ENCODE measurements at places on chromosomes 1 and 21.

DNA sequence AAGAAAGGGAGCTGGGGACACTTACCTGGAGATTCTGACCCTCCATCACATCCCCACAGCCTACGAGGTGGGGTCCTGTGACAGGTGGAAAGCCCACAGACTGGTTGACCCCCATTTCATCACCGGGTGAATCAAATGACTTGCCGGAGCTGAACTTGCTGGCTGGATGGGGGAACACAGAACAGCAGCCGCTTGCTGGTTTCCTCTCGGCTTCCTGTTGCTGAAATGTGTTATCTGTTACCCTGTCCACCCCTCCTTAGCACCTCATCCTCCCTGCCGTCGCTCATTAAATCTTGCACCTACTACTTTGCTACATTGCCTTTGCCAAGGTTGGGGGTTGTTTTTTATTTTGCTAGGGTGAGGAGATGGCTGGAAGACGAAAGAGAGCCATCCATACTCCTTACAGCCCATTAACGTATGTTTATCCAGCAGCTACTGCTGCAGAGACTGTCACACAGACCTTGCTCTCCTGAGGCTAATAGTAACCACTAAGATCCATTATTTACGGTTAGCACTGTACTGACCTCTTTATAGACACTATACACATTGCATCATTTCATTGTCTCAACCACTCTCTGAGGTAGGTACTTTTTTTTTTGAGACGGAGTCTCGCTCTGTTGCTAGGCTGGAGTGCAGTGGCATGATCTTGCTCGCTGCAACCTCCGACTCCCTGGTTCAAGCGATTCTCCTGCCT lies 7.0 kb downstream of the PAFAH2 start:
- no peak for DNase-seq

- no peak for DNase-seq
Measured at GRCh38 chr1:157487504-157487903, 64.8 kb downstream of the FCRL5 start.

DNA sequence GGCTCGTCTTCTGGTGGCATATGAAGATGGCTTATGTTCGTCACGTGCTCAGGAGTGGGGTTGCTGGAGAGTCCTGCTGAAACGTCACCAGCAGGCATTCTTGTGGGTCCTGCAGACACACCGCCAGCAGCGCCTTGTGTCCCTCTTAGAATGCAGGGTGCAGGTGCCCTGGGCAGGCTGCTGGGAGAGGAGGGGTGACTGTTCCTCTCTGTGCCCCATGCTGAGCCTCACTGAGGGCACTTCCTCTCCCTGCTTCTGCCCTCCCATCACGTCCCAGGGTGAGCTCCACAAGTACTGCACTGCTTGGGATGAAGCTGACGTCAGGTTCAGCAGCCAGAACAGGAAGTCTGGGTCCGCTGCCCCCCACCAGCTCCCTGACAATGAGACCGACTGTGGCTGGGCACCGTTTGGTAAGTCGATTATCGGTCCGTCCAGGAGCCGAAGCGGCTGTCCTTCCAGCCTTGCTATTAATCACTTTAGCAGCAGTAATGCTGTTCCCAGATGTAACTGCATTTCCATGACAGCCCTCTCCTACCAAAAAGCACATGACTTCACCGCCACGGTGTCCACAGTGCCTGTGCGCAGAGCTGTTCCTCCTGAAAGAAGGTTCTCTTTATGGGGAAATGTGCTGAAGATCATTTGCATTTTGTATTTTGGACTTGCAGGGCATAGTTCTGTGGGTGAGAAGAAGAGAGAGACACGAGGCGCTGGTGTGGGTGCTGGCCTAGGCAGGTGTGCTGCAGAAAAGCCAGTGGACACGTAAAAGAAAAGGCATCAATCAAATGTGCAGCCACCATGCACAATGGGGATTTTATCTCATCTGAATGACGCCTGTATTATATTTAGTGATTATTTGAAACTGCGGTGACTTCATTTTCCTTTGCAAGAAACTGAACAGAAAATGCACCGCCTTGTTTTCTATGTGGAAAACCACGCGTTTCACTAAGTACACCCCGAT lies 21.0 kb downstream of the SLC37A1 start:
- DNase-seq: no peak

DNA sequence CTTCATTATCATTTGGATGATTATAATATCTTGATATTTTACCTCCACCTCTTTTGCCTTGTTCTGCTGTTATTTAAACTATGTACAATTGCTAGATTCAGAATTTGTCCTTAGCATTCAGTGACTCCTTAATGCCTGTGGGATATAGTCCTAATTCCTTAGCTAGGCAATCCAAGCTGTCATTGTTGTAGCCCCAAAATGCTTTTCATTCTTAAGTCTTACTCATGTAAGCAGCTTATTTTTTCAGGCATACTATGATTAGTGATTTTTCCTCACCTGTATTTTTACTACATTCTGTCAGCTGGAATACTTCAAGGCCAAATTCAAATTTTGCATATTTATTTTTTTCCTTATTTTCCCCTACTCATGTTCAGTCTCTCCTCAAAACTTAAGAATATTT lies 13.4 kb downstream of the PKN2 start:
- DNase-seq: no peak

DNA sequence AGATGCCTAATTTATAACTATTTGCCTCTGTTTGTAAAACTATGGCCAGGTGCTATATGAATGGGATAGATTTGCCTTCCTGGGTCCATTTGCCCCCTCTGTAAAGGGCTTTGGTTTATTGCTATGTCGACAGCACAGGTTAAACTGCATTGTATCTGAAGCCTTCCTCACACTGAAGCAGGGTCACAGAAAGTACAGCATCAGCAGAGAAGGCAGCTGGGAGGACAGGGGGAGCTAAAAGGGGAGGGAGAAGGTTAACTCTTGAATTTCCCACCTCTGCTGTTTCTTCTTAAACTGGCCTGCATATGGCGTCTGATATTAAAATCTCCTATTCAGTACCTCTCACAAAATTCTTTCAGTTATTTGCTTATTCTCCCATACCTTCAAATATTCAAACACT lies 297.4 kb downstream of the TM2D1 start:
- DNase-seq: no peak

GRCh38 chr1:116345011-116345410 lies 28.0 kb upstream of the ATP1A1 start:
- no peak for DNase-seq

DNA sequence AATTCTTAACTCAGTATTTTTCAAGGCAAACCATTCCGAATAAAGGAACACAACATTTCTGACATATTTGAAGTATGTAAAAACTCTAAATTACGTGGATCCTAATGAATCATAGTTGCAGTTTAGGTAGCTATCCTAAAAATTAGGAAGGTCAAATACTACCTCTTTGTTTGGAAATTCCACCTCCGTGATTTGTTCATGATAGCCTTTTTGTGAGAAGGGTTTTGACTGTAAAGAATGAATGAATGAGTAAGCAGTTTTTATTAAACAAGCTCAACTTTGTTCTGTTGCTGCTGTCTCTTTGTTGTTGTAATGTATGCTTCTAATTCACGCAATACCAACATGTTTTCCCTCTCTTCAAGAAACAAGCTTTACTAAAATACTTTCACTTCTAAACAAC lies 840.4 kb downstream of the USP25 start:
- no peak for DNase-seq

- no peak for DNase-seq
Measured at GRCh38 chr1:23366598-23366997, 3.0 kb downstream of the ZNF436 start.

DNA sequence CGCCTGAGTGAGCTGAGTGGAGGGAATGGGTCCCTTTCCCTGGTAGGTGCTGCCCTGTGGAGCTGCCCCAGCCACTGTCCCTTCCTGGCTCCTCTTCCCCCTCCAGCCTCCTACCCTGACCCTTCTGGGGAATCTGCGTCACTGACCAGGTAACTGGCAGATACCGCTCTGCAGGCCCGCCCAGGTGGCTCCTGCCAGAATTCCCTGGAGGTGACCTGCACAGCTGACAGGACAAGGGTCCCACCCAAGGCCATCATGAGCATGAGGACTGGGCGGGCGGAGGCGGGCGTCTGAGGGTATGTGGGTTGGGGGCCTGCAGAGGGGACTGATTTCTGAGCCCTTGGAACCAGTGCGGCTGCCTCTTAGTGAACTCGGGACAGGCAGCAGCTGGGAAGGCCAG lies 32.5 kb downstream of the DHRS3 start:
- no peak for DNase-seq

- peak; percentile 96 for DNase-seq
Measured at GRCh38 chr1:62436039-62436465, 797 bp upstream of the USP1 start.

DNA sequence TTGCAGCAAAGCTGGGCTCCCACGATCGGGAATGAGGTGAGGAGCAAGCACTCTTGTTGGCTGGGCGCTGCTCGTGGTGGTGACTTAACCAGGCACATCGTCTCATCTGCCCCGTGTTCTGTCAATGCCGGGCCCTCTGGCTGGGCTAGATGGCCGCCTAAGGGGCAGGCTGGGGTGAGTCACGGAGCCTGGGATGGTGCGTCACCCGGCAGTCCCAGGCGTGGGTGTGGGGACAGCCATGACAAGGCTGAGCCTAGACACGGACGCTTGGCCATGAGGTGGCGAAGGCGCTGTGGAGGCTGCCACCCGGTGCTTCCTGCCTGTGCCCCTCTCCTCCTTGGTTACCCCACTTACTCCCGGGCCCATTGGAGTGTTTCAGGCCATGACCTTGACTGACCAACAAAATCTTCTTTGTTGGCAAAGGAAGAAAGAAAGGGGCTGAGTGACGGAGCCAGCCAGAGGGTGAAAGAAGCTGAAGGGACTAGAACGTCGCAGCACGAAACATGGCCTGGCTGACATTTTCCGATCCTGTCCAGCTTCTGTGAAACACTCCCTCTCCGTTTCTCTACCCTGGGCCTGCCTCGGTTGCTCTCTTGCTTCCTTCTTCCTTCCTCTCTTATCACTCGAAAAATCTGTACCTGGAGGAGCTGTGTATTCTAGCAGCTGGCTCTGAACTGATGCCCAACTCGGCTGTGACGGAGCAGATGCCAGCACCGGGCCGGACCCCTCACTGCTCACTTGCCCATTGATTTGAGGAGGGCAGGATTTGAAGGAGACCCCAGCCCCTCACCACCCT lies 596 bp downstream of the CD247 start:
- no peak for DNase-seq

GRCh38 chr21:44338971-44339910 lies at the start of gene CFAP410:
Gene CFAP410 (minus strand): TSS chr21:44339390. CDS start chr21:44339194, 196 bp downstream.
- peak; percentile 94 for DNase-seq

GRCh38 chr1:165397944-165398343 lies 41.4 kb upstream of the LMX1A start:
- no peak for DNase-seq

DNA sequence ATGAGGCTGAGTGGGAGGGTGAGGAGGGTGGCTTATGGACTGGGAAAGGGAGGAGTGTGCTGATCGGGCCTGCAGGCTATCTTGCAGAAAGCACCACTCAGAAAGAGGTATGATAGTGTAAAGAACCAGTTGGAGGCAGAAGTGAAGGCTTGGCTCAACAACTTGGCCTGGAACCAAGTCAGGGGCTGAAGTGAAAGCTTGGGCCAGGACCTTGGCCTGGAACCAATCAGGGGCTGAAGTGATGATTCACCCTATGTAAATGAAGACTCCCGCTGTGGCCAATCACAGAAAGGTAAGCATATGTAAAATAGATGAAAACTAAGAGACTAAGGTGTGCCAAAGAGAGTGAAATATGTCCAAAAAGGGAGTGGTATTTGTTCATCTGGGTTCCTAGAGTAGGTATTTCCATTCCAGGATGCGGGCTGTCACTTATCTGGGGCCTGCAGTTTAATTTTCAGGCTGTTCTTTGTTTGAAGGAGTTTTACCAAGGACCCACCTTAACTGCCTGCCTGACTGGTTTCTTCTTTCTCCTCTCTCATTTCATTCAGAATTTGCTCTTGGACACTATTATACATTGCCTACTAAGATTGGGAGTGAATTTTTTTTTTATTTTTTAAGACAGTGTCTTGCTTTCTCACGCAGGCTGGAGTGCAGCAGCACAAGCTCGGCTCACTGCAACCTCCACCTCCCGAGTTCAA lies 5.1 kb upstream of the RFX5 start:
- DNase-seq: no peak

- no peak for DNase-seq
Measured at GRCh38 chr21:29182691-29183092, 52.2 kb downstream of the MAP3K7CL start.

- DNase-seq: no peak
Measured at GRCh38 chr1:109543988-109544735, 4.3 kb upstream of the GNAI3 start.

GRCh38 chr1:227548119-227548397 lies 15.3 kb upstream of the ZNF678 start:
- no peak for DNase-seq

DNA sequence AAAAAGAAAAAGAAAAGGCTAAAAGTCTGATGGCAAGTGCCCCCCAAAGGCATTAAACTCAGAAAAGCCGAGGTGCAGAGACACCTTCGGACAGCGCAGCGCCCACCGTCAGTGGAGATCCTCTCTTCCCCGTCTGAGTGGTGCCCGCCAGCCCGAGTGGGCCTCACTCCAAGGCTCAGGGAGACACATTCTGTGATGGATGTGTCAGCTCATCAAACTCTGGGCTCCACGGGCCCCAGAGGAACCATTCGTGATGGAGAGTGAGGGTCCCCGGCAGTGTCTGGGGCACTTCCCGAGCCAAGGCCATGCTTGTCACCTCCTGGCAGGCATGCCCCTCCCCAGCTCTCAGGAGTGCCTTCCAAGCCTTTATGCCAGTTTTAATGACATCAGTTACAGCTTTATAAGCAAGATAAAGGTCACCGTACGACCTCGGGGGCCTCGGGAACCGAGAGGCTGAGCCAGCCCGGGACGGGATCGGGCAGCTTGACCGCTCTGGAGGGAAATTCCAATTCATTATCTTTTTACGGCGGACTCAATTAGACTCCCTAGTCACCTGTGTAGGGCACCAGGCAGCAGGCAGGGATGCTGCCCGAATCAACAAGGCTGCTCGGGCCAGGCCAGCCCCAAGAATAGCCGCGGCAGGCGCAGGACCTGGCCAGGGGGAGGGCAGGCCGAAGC lies 49.5 kb downstream of the MORN1 start:
- no peak for DNase-seq

DNA sequence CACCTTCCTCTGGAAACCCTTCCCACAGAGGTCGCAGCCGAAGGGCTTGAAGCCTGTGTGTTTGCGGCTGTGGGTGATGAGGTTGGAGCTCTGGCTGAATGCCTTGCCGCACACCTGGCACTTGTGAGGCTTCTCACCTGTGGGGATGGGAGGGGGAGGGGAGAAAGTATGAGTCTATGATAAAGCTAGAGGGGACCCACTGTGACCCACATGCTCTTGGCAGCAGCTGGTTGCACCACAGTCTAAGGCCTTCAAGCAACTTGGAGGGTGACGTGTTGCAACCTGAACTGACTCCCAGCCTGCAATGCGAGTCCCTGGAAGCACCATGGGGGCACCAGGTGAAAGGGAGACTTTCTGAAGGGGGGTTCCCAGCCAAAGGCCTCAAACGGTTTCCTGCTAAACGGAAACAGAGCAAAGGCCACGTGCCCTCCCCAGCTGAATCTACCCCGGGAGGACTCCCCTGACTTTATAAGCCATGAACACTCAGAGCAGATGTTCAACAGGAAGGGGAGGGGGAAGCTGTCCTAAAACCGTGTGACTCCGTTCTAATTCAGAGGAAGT lies 10.6 kb downstream of the GFI1 start:
- DNase-seq: no peak

GRCh38 chr1:23368562-23369334 lies 888 bp downstream of the ZNF436 start:
- peak; percentile 89 for DNase-seq
